Foreskin keratinocyte (primary cell): ENCODE measurements at places on chromosomes 7 and 10. TPM values are rescaled to one million over a fixed set of nuclear protein-coding genes. Genes with fewer than 3 reads are reported as not detected.

GRCh38 chr10:22630234-22631174 is 83.9 kb downstream of the PIP4K2A start:
- DNase-seq, result no peak

The UPK3B gene
- 1.0 and 2.6 TPM in 2 replicates for total RNA-seq

GRCh38 chr7:23965296-23965695 is 255.3 kb downstream of the STK31 start:
- DNase-seq, result no peak

The CLRN3 gene
- total RNA-seq, result not detected in 2 replicates

The ZNF33B gene
- 11.0 and 12.8 TPM in 2 replicates for total RNA-seq

The MYH16 gene
- 1.3 and 2.6 TPM in 2 replicates for total RNA-seq
